ENCODE measurements at places on chromosomes 11 and 22.

DNA sequence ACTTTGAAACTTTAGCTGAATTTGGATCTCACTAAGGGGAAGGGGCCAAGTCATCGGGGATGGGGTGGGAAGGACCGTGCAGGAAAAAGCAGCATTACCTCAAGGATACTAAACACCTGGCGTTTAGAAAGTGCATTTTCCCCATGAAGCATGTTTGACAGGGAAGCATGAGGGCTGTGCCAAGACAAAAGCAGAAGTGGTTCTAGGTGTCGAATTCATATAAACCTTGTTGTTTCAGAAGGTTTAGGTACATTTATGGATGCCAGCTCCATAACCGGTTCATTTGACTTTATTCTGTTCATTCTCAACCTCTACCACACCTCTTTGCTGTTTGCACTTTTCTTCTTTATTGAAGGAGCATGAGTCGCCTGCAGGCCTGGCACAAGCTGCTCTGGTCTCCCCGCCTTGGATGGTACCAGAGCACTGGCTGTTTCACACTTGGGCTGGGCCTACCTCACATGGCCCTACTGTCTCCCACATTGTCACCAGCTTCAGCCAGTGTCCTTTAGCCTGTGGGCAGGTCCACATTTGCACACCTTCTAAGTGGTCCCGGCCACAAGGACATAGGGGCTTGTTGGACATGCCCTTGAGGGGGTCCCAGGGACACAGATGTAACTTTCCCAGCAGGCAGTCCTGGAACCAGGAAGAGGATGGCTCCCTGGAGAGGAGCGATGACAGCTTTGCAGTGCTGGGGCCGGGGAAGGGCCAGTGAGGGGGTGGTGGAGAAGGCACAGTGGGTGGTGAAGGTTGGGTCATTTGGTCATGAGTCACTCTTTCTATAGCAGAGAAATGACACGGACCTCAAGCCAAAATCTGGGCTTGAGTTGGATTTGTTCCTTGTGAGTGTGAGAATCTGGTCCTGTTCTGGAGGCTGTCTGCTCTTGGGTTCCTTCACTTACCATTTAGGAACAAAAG lies 3.2 kb upstream of the ST14 start:
- DNase-seq, result no peak

DNA sequence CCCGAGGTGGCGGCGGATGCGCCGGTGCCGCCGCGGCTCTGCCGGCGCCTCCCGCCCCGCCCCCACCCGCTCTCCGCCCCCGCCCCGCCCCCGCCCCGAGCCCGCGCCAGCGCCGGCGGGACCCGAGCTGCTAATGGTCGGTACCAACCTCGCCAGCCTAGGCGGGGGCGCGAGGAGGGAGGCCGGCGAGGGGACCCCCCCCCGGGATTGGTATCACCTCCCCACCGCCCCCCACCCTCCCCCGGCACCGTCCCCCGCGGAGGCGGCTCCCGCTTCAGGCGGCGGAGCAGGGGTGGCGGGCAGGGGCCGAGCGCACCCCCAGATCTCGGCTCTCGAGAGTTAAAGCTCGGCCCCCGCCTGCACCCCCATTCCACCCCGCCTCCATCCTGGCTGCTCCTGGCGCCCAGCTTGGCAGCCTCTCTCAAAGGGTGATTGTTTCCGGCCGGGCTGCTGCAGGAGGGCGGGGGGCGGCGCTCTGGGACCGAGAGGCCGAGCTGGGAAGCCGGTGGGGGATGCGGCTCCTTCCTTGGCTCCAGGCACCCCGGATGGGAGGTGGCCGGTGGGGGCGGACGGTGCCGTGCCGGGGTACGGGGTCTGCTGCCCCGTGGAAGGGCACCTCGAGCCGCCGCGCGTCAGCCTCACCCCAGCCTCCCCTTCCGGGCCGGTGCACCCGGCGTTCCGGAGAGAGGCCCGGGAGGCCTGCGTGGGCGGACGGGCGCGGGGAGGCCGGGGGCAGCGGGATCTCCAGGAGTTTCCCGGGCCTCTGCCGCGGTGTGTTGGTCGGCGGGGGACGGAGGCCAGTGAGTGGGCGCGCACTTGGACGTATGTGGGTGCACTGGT lies at the start of gene B3GAT1:
Gene B3GAT1, minus strand, starts transcription at position 40 of the 840 bp plus-strand sequence. CDS start 24,583 bp downstream, outside the sequence.
- no peak for DNase-seq

GRCh38 chr11:116665523-116665922 lies 107.3 kb downstream of the BUD13 start:
- no peak for DNase-seq

GRCh38 chr11:34682825-34683224 lies 61.9 kb downstream of the EHF start:
- DNase-seq, result no peak

GRCh38 chr11:24556693-24557092 lies 59.8 kb downstream of the LUZP2 start:
- no peak for DNase-seq
